ENCODE measurements at places on chromosomes 7 and 10. TPM values are rescaled to one million over a fixed set of nuclear protein-coding genes. Genes with fewer than 3 reads are reported as not detected.

LRRC61 gene
- 3.1 TPM for total RNA-seq

TMEM176B gene
- total RNA-seq, result not detected

RBP3 gene
- not detected for total RNA-seq

CTAGE4 gene
- total RNA-seq, result not detected

TLL2 gene
- 0.06 TPM for total RNA-seq

ANK3 gene
- 0.49 TPM for total RNA-seq

KEL gene
- total RNA-seq, result under 0.01 TPM

FOXI2 gene
- not detected for total RNA-seq

HYAL4 gene
- total RNA-seq, result 1.2 TPM

RPEL1 gene
- total RNA-seq, result not detected

CALU gene
- 653 TPM for total RNA-seq

LIPN gene
- total RNA-seq, result not detected

KCND2 gene
- 0.16 TPM for total RNA-seq

PRR15 gene
- 0.06 TPM for total RNA-seq

GIMAP7 gene
- 41.2 TPM for total RNA-seq

TBRG4 gene
- 59.0 TPM for total RNA-seq

SP8 gene
- total RNA-seq, result not detected

CYP3A4 gene
- total RNA-seq, result not detected

HOXA10 gene
- 2.6 TPM for total RNA-seq

TUBAL3 gene
- 0.25 TPM for total RNA-seq

ZNF365 gene
- total RNA-seq, result 0.25 TPM

ADAMTS14 gene
- under 0.01 TPM for total RNA-seq

GPRIN2 gene
- not detected for total RNA-seq

PNLIPRP3 gene
- not detected for total RNA-seq

KCNK18 gene
- not detected for total RNA-seq

C1QL3 gene
- total RNA-seq, result under 0.01 TPM

HECTD2 gene
- 10.4 TPM for total RNA-seq

CYP26A1 gene
- total RNA-seq, result 0.65 TPM

IGFBP1 gene
- total RNA-seq, result 0.81 TPM

IL2RA gene
- total RNA-seq, result not detected

LRRTM3 gene
- not detected for total RNA-seq

GRM3 gene
- total RNA-seq, result not detected

EFCAB10 gene
- total RNA-seq, result 0.25 TPM

PRPS1L1 gene
- not detected for total RNA-seq

NEURL1 gene
- total RNA-seq, result 0.06 TPM

SORCS3 gene
- total RNA-seq, result not detected

NCF1 gene
- not detected for total RNA-seq

PPP1R9A gene
- total RNA-seq, result 15.9 TPM

NPC1L1 gene
- total RNA-seq, result not detected

OR2A12 gene
- total RNA-seq, result not detected

NEBL gene
- 4.7 TPM for total RNA-seq

FAM221A gene
- total RNA-seq, result 4.2 TPM

GRID2IP gene
- not detected for total RNA-seq

TLX1 gene
- not detected for total RNA-seq

CELF2 gene
- total RNA-seq, result 23.2 TPM

UNCX gene
- total RNA-seq, result not detected

HOXA7 gene
- 1.5 TPM for total RNA-seq

LLCFC1 gene
- total RNA-seq, result not detected

ITPRID1 gene
- not detected for total RNA-seq
